ENCODE measurements at places on chromosomes 5 and 9. TPM values are rescaled to one million over a fixed set of nuclear protein-coding genes. Genes with fewer than 3 reads are reported as not detected.

The HK3 gene
- 1.2 TPM for total RNA-seq

The OBP2B gene
- total RNA-seq, result not detected

The ACTBL2 gene
- not detected for total RNA-seq

The ASTN2 gene
- 4.8 TPM for total RNA-seq

The RXFP3 gene
- not detected for total RNA-seq

- H3K27me3 ChIP-seq, result peaks cover 47% of the 10 kb centered on the region
- peaks cover 4% of the 10 kb centered on the region for H3K4me1 ChIP-seq
- peaks cover 4% of the 10 kb centered on the region for H3K36me3 ChIP-seq
- no peak overlapping the region for H3K27ac ChIP-seq
- DNase-seq, result no peak
These were observed 603.0 kb downstream of the RAB3C start for GRCh38 chr5:59185757-59186385.

DNA sequence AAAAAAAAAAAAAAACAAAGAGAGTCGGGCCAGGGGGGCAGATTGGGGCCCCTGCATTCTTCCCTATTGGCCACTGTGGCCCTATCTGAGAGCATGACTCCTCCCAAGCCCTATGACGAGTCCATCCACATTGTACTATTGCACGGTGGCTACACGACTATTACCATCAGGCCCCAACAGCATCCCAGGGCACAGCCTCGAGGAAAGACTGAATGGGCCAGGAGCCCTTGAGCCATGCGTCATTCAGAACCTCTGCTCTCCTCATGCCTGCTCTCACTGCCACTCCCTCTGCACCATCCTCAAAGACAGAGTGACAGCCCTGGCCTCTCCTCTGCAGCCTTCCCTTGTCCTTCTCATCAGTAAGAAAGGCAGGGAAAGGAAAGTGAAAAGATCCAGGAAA, 20.2 kb upstream of the ORM1 start:
- DNase-seq, result no peak
- H3K27me3 ChIP-seq, result peaks cover 12% of the 10 kb centered on the region
- H3K4me3 ChIP-seq, result no peak overlapping the region
- H3K36me3 ChIP-seq, result peaks cover 4% of the 10 kb centered on the region

DNA sequence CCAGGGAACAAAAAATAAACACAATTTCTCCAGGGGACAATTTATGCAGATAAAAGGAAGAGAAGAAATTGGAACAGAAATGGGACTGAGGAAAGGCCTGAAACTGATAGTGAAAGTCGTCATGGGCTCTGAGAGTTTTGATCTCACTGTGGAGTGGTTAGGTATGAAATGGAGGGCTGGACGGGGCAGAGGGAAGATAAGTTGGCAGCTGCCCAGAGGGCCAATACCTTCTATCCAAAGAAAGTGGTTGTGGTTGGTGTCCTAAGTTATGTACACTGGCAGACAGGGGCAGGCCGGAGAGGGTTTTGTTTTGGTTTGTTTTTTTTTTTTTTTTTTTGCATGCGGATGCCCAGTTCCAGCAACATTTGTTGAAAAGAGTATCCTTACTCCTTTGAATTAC, 46.1 kb downstream of the ZNF618 start:
- H3K27me3 ChIP-seq, result no peaks in the 10 kb centered on the region
- H3K36me3 ChIP-seq, result no peaks in the 10 kb centered on the region
- no peak for DNase-seq

GRCh38 chr5:59863777-59864176, 29.7 kb downstream of the PDE4D start:
- H3K36me3 ChIP-seq, result no peaks in the 10 kb centered on the region
- peaks cover 6% of the 10 kb centered on the region for H3K27me3 ChIP-seq
- no peak overlapping the region for H3K4me3 ChIP-seq
- no peaks in the 10 kb centered on the region for H3K4me1 ChIP-seq
- no peak overlapping the region for H3K27ac ChIP-seq

DNA sequence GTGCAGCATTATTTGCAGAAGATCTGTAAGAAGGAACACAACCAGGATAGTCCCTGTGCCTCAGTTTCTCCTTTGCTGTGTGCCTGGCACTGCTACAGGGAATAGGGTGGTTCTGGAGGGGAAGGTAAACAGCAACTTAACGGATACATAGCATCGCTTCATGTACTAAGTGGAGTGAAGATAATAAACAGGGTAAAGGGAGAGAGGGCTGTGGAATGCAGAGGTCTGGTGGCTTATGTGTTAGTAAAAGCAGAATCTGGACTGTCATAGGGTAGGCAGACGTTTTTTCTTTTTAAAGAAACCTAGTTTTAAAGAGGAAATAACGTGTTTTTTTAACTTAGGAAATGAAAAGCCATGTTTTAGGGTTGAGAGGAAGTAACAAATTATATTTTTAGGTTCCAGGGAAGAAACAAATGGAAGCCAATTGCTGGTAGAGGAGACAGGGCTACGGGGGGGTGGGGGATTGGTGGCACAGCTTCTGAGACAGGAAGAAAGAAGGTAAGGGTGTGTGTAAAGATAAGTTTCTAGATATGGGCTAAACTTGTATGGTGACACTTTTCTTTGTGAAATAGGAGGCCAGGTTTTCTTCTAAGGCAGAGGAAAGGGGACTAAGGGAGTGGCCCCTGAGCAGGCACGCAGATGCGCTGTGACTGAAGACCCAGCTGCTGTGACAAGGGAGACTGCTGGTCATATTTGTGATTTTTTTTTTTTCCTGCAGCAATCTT, 1.3 kb downstream of the GNG10 start:
- DNase-seq, result no peak
- peak overlapping the region; percentile 96 for H3K27ac ChIP-seq

DNA sequence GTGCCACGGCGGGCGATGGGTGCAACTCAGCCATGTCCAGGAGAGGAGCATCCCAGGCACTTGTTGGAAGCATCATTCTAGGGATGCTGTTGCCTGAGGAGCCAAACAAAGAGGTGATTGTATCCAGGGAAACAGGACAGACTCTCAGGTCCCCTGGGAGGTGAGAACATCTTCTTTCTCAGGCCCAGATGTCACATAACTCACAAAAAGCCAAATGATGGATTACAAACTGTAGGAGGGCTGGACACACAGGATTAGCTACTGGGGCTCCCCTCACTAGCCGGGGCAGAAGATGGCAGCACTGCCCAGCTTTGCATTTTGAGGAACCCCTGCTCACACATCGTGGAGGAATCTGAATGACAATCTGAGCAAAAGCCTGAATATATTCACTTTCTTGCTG, 64.7 kb upstream of the NFIL3 start:
- H3K27me3 ChIP-seq, result peaks cover 59% of the 10 kb centered on the region
- DNase-seq, result no peak
- no peak overlapping the region for H3K4me3 ChIP-seq
- peaks cover 2% of the 10 kb centered on the region for H3K36me3 ChIP-seq

- H3K36me3 ChIP-seq, result no peaks in the 10 kb centered on the region
- peaks cover 4% of the 10 kb centered on the region for H3K4me1 ChIP-seq
- no peaks in the 10 kb centered on the region for H3K27me3 ChIP-seq
- no peak for DNase-seq
These were observed 95.1 kb downstream of the MEF2C start for GRCh38 chr5:88787856-88788255.

GRCh38 chr5:21689587-21689986, 1163.6 kb downstream of the CDH12 start:
- no peaks in the 10 kb centered on the region for H3K36me3 ChIP-seq
- no peaks in the 10 kb centered on the region for H3K4me1 ChIP-seq
- no peak overlapping the region for H3K4me3 ChIP-seq
- H3K27me3 ChIP-seq, result no peaks in the 10 kb centered on the region
- H3K27ac ChIP-seq, result no peak overlapping the region

DNA sequence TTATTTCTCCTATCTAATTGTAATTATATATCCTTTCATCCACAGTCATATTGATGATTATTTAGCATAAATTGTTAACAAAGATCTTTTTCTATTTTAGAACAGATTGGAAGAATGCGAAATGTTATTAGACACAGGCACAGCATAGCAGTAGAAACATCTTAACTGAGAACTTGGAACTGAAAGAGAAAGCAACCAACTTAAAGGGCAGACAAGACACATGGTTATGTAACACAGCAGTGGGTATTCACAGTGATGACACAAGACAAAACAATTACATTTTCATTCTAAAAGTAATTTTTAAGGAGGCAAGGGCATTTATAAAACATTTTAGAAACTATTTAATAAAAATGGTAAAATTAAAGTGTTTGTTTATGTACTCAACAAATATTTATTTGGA, 57.7 kb upstream of the MEF2C start:
- no peaks in the 10 kb centered on the region for H3K4me1 ChIP-seq
- no peaks in the 10 kb centered on the region for H3K27me3 ChIP-seq
- no peak for DNase-seq
- no peak overlapping the region for H3K27ac ChIP-seq
- no peak overlapping the region for H3K4me3 ChIP-seq
- H3K36me3 ChIP-seq, result no peaks in the 10 kb centered on the region

DNA sequence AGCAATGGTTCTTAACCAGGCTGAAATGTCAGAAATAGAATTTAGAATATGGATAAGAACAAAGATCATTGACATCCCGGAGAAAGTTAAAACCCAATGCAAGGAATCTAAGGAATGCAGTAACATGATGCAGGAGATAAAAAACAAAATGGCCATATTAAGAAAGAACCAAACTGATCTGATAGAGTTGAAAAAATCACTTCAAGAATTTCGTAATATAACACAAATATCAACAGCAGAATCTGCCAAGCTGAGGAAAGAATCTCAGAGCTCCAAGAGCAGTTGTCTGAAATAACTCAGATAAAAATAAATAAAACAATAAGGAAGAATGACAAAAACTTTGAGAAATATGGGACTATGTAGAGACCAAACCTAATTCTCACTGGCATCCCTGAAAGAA, 37.8 kb upstream of the TAS2R1 start:
- H3K27me3 ChIP-seq, result no peaks in the 10 kb centered on the region
- no peaks in the 10 kb centered on the region for H3K36me3 ChIP-seq
- no peak overlapping the region for H3K27ac ChIP-seq
- no peaks in the 10 kb centered on the region for H3K4me1 ChIP-seq

Measured in T-helper 17 cell (primary cell).